ENCODE measurements at places on chromosomes 6 and 20.

DNA sequence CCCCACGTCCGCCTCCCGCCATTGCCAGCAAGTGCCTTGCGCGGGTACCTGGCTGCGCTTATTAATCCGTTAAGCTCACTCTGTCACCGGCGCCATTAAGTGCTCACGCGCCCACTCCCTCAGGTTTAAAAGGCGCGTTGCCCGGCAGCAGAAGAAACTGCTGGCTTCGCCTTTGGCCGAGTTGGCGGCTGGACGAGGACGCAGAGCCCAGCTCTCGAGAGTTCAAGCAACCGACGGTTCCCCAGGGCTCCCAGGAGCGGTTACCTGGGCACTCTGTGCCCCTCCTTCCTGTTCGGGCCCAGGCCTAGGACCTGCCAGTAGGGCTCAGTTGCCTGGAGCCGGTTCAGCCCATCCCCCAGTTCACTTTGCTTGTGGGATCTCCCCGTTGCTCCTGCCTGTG lies at the start of gene GGTLC1:
GGTLC1 (minus strand) TSS at position 219 of the 400 bp plus-strand sequence. CDS start 2,168 bp downstream, outside the sequence.
- DNase-seq = no peak

GRCh38 chr6:44481056-44481455 lies 93.5 kb downstream of the CDC5L start:
- DNase-seq = no peak

DNA sequence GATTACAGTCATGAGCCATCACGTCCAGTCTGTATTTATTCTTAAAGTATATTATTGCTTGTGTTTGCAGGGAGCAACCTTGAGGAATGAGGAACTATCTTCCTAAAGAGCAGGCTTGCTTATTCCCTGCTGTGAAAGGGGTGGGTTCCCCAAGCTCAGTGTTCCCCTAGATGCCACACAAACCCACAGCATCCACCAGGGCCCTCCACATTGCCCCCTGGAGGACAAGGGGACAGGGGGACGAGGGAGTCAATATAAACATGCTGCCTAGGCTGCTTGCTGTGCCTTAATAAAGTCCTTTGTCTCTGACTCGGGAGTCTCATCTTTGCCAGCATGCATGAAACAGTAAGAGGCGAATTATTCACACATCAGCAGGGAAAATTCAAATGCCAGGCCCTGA lies 8.0 kb upstream of the IDH3B start:
- no peak for DNase-seq

DNA sequence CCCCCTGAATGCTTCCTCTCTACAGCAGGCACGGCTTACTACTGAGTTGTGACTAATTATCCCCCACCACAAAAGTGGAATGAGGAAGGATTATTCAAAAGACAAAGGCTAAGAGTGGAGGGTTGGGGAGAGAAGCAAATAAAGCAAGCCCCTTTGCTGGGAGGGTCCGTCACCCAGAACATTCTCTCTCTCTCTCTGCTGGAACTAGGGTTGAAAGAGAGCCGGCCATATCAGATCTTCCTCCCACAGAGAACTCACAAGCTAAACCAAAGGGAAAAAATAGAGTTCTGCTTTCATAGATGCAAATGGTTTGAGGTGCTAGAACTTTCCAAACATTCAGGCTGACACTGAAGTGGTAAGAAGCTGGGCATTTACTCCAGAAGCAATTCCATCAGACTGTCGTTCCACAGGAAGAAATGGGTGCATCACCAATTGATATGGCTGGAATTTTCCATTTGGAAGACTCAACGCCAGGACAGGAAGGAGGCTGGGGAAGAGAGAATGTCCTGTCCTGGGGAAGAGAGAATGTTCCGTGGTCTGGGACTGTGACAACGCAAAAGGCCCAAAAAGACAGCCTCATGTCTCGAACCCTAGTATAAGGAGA lies 7.9 kb downstream of the ZMYND8 start:
- DNase-seq = no peak

DNA sequence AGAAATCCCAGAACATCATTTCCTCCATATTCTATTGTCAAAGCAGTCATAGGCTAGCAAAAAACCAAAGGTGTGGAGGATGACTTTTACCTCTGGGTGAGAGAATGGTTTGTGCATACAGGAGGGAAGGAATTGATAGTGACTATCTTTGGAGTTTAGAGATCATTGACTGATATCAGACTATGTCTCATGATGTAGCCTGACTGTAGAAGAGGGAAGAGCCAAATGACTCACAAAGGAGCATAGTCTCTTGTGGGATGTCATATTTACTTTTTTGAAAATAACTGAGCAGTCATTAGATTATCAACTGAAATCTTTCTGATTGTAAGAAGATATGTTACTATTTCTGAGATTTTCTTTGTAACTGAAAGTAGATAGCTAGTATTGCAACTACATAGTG lies 158.5 kb downstream of the FLRT3 start:
- DNase-seq = no peak

DNA sequence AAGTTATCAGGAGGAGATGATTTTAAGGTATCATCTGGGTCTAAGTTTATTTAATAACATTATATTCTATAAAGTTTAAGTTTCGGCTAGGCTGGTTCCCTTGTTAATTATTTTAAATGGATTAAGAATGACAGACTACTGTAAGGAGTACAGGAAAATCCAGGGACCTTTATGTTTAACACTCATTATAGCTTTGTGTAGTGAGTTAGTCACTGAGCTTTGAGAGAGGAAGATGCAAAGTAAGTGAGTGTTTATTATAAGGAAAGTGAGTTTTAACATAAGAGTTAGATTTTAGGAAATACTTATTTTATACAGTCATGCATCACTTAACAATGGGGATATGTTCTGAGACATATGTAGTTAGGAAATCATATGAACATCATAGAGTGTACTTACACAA lies 485.5 kb downstream of the MMUT start:
- DNase-seq = no peak

- DNase-seq = no peak
These were observed 162.6 kb downstream of the CARMIL1 start for GRCh38 chr6:25441663-25442270.

GRCh38 chr20:51542571-51543421 lies at the start of gene NFATC2:
NFATC2 (minus strand) TSS chr20:51542719; CDS start chr20:51542499, 220 bp downstream.
- no peak for DNase-seq

GRCh38 chr20:3420211-3420707 lies 12.8 kb upstream of the DNAAF9 start:
- no peak for DNase-seq

DNA sequence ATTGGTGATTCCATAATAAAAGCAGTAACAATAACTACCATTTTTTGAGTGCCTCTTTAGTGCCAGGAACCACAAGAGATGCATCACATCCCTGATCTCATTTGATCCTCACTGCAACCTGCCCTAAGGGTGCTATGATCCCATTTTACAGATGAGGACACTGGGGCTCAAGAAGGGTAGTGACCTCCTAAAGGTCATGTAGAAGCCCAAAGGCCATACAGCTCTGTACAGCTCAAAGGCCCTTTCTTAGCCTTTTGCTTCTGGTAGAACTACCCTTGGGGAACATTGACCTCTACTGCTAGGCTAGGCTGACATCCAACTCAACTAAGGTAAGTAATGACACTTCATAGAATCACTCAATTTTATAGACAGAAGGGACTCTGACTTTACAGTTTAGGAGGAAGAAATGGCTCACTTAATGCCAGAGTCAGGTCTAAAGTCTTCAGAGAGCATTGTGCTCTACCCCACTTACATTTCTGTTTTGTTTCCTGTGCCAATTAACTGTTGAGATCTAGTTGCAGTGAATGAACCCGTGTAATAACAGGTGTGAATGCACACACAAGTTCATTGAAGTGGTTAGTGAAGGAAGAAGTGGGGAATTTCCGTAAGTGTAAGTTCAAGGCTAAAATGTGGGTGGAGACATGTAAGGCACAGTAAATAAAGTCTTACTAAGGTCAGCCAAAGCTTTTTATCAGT lies 10.7 kb downstream of the SLC9A8 start:
- peak; percentile 11 for DNase-seq

DNA sequence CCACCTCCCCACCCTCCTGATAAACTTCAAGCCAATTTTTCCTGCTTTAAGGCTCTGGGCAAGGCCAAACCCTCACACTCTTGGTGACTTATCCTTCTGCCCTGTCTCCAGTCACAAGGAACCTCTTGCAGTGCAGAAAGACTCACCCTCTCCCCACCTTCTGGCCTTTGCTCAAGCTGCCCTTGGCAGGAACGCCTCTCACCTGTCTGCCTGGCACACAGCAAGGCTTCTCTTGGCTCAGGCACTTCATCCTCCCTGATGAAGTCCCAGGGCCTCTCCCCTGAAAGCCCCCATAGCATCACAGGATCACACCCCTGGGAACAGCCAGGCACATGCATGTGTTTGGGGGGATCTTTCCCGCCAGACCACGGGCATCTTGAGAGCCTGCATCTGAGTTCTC lies 68.8 kb upstream of the NNAT start:
- no peak for DNase-seq

GRCh38 chr20:42255821-42256220 lies 637.6 kb upstream of the CHD6 start:
- DNase-seq = no peak

DNA sequence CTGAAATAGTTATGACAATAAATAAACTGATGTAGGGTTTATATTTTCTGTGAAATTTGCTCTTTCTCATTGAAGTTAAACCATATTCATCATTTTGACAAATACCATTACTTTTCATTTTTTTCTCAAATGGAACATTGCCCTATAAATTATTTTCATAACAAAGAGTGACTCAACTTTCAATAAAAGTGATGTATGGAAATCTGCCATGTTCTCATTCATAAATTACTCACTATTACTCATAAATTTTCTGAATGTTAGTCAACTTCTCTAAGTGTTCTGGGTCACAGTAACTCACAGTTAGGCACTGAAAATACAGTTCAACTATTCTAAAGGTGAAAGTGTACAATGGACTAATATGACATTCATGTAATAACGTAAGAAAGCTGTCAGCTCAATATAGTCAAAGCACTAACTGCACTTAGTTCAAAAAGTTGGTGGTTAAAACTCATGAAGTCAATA lies 19.0 kb upstream of the STX11 start:
- no peak for DNase-seq

DNA sequence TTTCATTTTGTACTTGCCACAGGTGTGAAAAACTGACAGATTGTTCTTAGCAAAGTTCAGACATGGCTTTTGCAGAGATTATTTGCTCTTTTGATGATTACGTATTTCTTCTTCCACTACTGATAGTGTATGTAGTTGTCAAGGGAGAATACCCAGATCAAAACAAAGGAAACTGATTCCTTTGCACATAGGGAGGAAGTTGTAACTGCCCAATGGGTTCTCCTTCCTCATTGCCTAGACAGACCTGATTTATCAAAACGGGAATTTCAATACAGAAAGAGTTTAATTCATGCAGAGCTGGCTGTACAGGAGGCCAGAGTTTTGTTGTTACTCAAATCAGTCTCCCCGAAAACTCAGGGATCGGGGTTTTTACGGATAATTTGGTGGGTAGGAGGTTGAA lies 214.7 kb downstream of the BCAS1 start:
- DNase-seq = no peak

DNA sequence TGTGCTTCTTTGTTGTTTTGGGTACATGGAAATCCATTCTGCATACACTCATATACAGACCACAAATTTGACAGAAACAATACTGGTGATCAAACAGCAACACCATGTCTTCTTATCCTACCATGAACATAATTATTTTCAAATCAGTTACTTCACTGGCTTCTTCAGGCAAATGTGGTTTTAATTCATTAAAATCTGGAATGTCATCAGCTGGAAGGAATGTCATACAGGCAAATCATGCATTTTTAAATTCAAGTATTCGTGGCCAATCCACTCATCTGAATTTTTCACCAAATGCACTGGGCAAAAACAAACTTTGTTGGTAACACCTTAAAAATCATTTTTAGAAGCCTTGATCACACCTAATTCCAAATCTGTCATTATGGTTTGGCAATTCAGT lies 59.3 kb downstream of the KIF6 start:
- no peak for DNase-seq

- no peak for DNase-seq
These were observed 97.8 kb downstream of the PACRG start for GRCh38 chr6:162825597-162825996.

- DNase-seq = no peak
These were observed 18.1 kb downstream of the SNX3 start for GRCh38 chr6:108242721-108243120.

DNA sequence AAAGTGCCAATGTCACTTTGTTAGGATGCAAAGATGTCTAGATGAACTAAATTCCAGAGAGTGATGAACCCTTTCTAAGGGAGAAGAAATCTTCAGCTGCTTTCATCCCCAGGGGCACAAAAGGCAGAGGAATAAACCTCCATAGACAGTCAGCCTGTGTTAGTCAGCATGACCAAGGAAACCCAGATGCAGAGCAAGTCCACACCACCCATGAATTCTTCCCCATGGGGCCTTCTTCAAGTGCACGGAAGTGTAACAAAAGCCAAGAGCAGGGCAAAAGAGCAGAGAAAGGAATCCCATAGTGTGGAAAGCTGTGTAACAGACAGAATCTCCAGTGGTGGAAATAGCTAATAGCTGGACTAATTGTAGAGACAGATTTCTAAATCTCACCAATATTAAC lies 50.0 kb downstream of the DCDC2 start:
- DNase-seq = no peak

DNA sequence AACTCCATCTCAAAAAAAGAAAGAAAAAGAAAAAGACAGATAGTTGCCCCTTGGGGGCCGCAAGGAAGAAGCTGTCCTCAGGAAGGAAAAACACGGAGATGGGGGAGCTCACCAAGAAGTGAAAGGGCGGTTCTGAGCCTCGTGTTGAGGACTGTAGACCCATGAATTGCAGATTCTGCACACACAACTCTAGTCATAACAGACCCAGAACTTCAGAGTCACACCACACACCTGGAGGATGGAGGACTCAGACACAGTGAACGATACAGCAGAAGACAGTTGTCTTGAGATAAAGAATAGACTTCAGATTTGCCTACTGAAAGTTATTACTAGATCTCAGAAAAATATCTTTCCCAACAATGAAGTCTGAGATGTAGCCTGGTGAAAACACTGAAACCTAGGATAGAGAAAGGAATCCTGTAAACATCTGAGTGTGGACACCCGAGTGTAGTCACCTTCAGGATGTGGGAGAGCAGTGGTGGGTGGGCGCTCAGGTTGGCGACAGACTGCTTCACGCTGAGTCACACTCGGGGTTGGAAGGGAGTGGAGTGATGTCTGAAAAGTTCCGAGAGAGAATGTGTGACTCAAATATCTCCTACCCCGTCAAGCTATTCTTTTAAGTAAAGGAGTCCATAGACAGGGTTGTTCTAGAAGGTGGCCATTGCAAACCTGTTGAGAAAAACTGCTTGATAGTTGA lies 88.1 kb downstream of the MAP3K4 start:
- DNase-seq = no peak

DNA sequence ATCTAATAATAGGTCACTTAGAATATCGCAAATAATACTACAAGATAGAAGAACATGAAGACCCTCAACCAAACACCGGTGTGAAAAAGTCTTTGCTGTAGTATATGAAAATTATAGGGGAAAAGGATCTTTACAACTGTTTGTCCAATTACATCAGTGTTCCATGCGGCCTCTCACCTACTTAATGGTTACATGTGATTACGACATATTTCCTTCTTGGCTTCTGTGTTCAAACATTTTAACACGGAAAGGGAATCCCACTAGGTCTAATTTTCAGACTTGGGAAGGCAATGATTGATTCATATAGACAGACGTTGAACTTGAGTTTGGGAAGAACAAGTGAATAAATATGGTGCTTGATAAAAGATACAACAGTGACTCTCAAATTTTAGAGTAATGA lies 273.4 kb downstream of the KIF16B start:
- DNase-seq = no peak

All from ecto neural progenitor cell (in vitro differentiated cells).